RWPE2 (cell line): ENCODE measurements at places on chromosomes 2 and 18.
A peak's percentile ranks its signal among the peaks of the same experiment; 100 is the strongest.

- no peak for DNase-seq
Measured at GRCh38 chr18:79801641-79802040, 3.9 kb downstream of the KCNG2 start.

DNA sequence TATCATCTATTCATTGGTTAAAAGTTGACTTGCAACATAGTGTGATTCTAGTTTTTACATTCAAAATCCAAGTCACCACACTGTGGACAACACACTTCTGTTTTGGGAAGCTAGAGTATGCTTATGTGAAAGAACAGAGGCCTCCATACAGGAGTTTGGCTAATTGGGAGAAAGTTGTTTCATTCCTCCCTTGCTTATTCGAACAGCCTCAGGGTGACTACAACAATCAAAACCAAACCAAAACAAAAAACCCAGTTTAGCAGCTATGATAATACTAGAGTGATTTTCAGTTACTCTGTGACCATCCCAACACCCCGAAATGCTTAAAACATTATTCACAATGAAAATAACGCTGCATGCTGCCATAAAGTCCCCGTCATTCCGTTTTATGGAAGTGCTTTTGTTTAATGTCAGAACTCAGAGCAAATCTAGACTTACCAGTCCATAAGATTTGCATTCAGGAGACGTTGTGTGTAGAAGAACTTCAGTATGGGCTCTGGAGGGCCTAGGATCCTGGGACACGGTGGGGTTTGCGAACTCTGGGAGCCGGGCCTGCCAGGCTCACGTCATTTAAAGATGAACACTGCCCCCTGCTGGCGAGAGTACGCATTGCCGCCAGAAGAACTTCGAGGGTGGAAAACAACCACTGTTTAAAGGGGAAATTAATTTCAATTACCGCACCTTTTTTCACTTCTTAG lies 111.4 kb downstream of the FTCDNL1 start:
- no peak for DNase-seq

DNA sequence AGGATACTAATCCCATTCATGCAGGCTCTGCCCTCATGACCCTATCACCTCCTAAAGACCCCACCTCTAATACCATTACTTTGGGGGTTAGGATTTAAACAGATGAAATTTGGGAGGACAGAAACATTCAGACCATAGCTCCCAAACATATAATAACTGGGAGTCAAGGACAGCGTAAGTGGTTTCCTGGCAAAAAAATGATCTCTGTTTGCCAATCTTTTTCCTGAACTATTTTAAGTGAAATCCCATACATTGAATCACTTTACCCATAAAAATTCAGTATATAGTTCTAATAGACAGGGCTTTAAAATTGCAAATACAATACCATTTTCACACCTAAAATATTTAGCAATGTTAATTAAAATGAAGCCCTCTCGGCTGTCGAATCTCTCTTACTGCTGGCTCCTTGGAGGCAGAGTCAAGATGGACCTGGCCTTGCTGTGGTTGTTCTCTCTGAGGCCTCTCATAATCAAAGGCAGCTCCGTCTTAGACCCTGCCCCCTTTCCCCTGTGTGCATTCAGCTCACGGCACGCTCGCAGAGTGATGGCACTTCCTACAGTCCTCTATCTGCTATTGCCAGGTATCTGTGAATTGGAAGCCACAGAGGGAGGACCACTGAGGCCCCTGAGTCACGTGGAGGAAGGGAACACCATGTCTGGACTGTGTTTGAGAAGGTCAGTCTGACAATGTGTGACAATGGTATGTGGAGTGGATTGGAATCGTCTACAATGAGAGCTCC lies 132.3 kb downstream of the UXS1 start:
- no peak for DNase-seq

- DNase-seq = no peak
Measured at GRCh38 chr2:76711490-76711889, 810.7 kb downstream of the LRRTM4 start.

- no peak for DNase-seq
Measured at GRCh38 chr2:23530909-23531276, 145.9 kb downstream of the KLHL29 start.

DNA sequence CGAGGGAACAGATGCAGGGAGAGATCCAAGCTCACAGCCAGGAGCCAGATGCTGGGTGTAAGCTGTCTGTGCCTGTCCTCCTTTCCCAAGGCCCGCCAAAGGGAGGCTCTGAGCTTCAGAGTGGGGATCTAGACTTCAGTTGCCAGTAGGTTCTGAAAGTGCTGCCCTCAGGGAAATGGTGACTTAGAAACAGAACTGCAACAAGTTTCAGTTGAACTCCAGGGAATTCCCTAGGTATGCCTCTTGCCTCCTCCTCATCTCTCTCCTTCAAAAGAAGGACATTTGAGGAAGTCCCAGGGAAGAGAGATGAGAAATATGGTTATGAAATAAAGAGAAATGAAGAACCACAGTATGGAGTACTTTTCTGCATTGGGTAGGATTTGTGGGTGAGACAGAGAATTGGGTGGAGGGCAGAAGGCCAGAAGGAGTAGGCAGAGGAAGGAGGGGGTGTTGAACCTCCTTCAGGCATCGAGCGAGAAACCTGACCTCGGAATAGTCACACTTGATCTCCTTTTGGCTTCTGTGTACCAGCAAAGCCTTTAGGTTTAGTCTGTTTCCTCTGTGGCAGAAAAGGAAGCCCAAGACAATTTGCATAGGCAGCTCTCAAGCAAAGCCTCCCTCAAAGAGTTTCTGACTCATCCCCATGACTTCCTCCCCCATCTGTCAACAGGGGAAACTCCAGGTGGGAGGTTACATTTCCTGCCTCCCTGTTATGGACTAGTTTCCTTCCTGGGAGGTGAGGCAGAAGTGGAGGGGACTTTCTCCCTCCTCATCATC lies 45.7 kb downstream of the QPCT start:
- no peak for DNase-seq

DNA sequence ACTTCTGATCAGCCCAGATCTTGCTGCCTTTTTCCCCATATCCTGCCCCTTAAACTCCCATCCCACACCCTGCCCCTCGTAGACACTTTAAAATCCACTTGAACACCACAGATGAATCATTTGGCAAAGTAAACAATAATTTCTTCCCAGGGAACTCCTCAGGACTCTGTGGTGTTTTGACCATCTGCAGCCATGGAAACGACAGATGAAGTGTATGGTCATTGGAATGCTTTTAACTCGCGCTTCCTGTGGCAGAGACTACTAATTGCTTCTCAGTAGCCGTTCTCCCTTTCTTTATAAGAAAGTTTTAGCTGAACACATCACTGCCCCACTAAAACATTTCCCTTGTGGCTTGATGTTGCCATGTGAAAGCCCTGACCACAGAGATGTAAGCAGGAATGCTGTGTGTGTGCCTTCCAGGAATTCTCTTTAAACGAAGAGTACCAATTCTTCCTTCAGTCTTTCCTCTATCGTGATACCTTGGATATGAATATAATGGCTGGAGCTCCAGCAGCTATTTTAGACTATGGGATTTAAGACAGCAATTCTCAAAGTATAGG lies 92.7 kb upstream of the PARD3B start:
- DNase-seq = peak; percentile 66

DNA sequence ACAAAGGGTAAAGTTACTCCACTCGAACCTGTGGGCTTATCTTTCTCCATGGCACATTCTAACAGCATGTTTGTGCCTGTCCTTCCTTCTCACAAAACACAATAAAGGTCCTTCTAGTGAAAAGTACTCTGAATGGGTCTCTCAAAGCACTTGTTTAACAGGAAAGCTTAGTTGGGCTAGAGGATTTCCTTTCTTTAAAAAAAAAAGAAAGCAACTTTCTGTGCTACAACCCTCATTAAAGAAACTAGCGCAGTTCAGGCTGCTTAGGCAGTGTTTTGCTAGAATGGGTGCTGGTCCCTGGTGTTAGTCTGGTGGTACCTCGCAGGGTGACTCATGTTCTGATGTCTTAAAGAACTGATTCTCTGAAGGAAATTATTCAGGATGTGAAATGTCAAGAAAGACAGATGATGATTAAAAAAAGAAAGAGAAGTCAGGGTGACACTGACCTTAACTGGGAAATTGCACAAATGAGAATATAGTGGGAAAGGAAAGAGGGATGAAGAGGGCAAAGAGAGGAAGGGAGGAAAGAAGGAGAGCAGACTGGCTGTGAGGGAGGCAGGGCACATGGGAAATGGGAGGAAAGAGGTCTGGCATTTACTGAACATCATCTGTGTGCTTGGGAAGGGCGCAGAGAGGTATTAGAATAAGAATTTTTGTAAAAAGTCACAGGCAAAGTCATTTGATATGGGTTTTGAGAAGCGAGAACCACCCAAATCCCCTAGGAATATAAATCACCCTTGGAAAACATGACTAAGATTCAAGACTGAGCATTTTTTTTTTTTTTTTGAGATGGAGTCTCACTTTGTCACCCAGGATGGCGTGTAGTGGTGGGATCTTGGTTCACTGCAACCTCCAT lies 74.9 kb downstream of the ATP8B1 start:
- DNase-seq = no peak

DNA sequence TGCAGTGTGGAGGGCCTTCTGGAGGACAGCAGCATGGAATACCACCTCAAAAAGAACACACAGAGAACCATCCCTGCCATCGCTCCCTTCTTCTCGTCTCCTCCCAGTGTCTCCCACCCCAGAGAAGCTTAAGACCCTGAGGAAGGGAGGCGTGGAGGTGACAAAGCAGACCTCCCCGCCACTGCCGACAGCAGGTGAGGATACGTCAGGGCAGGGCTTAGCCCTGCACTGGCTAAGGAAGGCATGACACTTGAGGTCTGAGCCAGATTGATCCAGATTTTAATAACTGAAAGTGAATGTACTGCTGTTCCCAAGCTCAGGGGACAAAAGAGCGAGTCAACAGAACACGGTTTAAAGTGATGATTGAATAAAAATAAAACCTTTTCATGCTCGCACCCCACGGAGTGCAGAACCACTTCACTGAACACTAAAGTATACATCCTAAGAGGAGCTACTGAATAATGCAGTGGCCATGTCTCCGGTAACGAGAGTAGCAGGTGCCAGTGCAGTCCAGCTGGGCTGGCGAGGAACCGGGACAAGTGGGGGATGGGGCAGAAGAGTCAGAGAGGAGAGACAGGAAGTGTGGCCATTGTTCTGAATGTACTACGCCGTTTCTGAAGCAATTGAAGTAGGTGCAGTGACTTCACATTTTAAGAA lies 391.0 kb downstream of the CDH2 start:
- DNase-seq = no peak

GRCh38 chr2:166984188-166984587 lies 95.9 kb downstream of the XIRP2 start:
- DNase-seq = no peak

- DNase-seq = peak; percentile 94
Measured at GRCh38 chr2:32627814-32628579, at the start of gene TTC27. Gene TTC27, plus strand, starts transcription at chr2:32628050. Its CDS starts 243 bp downstream, at chr2:32628293.

DNA sequence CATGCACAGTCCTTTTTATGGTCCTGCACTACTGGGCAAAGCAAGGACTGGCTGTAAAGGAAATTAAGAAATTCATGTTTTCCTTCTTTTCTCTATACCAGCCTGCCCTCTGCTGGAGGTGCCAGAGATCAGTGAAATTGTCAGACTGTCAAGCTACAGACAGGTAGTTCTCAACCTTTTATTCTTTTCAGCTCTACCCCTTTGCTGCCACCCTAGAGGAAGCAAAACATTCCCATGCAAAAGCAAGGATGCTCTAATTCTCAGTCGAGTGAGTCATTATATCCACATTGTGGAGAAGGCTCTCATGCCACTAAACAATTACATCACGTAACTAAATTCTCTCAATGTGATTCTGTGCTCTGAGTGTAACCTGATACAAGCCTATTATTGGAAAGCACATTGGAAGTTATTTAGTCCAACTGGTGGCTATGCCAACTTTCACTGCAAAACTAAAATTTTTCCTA lies 25.0 kb upstream of the RAPGEF4 start:
- no peak for DNase-seq

DNA sequence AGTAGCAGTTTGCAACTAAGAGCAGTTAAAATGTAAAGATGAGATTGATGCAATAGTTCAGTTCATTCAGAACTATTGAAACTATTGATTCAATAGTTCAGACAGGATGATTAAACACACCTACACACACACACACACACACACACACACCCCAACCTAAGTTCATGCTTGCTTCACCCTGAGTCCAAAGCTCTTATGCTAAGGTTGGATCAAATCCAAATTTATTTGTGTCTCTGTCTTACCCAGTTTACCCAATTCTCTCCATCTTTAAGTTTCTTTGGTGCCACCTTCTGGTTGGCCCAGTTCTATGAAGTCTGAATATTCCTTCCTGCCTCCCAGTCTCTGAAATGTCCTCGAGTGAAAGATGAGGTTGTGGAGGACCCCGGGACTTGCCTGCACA lies 5.1 kb downstream of the SERPINB8 start:
- DNase-seq = no peak

- no peak for DNase-seq
Measured at GRCh38 chr2:217316743-217317142, 456.9 kb upstream of the TNP1 start.

DNA sequence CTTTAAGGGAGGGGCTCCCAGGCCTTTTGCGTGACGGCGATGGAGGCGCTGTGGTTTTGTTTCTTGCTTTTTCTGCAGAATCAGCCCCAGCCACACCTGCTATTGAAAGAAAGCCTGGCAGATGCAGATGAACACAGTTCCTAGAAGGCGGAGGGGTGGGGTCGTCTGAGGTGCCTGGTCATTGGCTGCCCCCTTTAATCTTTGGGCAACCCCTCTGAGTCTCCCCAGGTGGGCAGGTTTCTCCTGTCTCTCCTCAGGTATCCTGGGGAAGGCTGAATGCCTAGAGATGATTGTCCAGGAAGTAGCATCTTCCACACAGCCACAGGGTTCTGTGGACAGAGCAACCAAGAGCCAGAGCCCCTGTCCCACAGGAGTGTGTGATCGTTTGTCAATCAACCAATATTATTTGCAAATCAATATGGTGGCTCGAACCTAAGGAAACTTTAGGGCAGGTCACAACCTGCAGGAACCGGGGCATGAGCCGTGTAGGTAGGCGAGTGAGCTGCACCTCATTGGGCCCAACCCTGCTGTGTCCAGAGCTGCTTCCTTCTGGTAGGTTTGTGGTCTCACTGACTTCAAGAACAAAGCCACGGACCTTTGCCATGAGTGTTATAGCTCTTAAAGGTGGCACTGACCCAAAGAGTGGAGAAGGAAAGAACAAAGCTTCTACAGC lies 104.3 kb downstream of the NDUFA10 start:
- DNase-seq = peak; percentile 23

DNA sequence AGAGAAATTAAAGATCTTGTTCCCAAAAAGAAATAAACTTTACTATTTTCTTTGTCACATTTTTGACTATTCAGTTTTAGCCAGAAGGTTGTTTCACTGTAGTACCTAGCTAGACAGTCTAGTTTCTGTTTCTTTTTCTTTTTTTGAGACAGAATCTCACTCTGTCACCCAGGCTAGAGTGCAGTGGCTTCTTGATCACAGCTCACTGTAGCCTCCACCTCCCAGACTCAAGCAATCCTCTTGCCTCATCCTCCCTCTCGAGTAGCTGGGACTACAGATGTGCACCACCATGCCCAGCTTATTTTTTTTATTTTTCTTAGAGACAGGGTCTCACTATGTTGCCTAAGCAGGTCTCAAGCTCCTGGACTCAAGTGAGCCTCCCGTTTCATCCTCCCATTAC lies 2.2 kb downstream of the RBM45 start:
- DNase-seq = no peak

GRCh38 chr2:173929441-173929840 lies 35.7 kb downstream of the SP3 start:
- no peak for DNase-seq
